Left colon (tissue), 2 donors: ENCODE measurements at places on chromosomes 1 and 21.

DNA sequence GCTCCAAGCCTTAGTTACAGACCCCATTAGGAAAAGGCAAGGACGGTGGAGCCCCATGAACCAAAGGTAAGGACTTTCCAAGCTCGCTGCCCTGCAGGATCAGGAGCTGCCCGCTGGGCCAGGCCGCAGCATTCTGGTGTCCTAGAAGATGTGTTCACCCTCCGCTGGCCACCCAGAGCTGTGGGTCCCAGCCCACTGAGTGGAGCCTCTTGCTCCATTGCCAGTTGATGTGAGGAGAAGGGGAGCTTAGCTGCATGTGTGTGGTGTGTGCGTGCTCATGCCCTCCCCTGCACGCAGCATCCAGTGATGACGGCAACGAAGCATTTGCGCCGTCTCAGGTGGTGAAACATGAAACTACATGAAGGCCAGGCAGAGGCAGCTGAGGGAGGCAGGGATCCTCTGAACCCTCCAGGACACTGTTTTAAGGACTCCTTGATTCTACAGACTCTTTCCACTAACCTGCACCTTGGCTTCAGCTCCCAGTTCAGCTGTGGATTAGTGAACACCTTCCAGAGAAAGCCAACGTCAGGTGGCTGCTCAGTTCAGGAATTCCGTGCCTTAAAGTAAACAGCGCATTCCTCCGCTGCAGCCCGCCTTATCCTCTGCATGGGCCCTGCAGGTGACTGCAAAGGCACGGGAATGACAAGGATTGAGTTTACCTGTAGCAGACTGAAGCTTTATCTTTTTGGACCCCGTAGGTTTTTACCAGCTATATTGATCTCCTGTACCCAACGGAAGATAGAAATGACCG, 48.7 kb downstream of the SMYD2 start:
- DNase-seq, result no peak

- DNase-seq, result no peak
These were observed 64.5 kb downstream of the CD58 start for GRCh38 chr1:116506132-116507004.

DNA sequence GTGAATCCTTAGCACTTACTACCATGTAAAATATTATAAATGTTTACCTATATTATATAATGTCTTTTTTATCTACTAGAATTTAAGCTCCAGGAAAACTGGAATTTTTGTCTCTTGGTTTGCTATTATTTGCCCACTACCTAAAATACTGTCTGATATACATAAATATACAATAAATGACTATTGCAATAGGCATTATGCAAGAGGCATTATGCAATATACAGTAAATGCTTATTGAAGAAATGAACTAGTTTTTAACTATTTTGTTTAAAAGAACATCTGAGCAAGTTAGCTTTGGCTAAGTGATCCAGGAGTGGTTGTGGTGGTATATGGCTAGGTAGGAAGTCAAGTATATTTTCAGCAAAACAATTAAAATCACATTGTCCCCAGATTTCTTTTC, 640.2 kb upstream of the PKN2 start:
- no peak for DNase-seq

DNA sequence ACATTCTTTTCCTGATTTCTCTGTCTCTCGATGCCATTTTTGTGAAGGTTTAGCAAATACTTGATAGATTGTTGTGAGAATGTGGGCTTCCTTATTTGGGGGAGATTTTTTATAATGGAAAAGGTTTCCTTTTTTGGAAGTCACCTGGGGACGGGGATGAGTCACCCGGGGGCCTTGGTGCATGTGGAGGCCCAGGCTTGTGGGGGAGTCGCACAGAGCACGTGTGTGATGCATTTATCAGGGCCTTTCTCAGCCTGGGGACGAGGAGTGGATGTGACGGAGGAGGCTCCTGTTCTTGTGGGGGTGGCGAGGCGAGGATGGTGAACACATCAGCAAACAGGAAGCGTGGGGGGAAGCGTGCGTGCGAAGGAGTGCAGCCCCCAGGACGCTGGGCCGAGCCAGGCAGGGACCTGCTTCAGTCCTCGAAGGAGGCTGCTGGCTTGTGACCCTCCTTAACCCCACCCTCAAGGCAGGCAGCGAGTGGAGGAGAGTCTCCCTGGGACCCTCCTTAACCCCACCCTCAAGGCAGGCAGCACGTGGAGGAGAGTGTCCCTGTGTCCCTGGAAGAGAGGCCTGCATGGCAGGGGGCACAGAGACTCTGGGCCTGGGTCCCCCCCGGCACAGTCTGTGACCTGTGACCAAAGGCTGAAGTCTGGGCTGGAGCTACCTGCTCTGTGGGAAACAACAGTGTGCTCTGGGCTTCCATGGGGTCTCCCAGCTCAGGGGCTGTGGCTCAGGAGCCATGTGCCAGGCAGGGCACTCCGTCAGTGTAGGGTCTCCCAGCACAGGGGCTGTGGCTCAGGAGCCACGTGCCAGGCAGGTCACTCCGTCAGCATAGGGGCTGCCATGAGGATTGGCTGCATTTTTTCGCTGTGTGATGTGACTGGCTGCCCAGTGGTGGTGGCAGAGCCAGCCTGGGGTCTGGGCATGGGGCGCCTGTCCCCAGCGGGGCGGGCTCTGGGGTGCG, 57.2 kb downstream of the AGPAT3 start:
- no peak for DNase-seq

- DNase-seq, result no peak
These were observed 26.3 kb downstream of the WDR4 start for GRCh38 chr21:42852925-42853570.

GRCh38 chr1:203402152-203402551, 51.2 kb upstream of the FMOD start:
- DNase-seq, result no peak

- no peak for DNase-seq
These were observed 10.3 kb downstream of the KDF1 start for GRCh38 chr1:26949926-26950319.

DNA sequence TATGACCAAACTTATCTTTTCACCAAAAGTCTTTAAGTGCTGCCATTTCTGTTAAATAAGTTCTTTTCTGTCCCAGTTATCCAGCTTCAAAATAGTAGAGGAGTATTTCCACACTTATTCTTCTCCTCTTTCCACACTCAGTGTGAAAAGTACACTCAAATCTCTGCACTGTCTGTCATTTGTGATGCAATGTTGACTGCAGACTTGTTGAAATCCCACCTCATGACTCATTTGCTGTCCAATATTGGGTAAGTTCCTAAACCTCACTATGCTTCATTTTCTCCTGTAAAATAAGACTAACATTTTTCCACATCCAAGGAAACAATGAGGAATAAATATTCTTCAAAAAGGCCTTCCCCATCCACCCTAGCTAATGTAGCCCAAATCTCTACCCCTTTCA, 17.5 kb downstream of the LRRIQ3 start:
- DNase-seq, result no peak

- no peak for DNase-seq
These were observed 11.3 kb upstream of the CFAP107 start for GRCh38 chr1:12734651-12735050.

GRCh38 chr1:6446665-6447015, 19.3 kb downstream of the TNFRSF25 start:
- DNase-seq, result no peak

DNA sequence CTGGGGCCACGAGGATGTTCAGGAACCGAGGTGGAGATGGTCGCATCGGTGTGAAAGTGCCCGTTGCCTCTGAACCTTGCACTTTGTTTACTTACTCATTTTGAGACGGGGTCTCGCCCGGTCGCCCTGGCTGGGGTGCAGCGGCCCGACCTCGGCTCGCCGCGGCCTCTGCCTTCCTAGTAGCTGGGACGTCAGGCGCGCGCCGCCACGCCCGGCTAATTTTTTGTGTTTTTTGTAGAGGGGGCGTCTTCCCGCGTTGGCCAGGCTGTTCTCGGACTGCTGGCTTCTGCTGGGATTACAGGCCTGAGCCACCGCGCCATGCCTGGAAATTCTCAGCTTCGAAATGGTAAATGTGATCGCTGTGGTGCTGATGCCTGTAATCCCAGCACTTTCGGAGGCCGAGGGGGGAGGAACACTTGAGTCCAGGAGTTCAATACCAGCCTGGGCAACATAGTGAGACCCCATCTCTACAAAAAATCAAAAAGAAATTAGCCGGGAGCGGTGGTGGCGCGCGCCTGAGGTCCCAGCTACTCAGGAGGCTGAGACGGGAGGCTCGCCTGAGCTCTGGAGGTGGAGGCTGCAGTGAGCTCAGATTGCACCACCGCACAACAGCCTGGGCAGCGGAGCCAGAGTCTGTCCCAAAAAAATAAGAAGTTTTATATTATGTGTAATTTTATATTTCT, 684 bp upstream of the MRPL20 start:
- no peak for DNase-seq

DNA sequence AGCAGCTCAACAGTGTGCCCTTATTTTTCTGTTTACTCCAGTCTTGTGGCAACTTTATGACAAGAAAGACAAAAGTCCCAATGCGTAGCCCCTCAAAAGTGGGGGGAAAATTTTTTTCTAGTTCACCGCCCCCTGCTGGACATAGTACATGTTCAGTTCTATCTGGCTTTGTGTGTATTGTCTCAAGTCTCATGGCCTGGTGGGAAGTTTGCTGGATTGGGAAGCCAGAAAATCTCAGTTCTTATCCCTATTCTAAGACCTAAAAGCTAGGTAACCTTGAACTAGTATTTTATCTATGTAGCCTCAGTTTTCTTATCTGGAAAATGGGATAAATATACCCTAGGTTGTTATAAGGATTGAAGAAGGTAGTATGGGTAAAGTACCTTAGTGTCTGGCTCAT, 55.8 kb upstream of the LDLRAP1 start:
- no peak for DNase-seq

DNA sequence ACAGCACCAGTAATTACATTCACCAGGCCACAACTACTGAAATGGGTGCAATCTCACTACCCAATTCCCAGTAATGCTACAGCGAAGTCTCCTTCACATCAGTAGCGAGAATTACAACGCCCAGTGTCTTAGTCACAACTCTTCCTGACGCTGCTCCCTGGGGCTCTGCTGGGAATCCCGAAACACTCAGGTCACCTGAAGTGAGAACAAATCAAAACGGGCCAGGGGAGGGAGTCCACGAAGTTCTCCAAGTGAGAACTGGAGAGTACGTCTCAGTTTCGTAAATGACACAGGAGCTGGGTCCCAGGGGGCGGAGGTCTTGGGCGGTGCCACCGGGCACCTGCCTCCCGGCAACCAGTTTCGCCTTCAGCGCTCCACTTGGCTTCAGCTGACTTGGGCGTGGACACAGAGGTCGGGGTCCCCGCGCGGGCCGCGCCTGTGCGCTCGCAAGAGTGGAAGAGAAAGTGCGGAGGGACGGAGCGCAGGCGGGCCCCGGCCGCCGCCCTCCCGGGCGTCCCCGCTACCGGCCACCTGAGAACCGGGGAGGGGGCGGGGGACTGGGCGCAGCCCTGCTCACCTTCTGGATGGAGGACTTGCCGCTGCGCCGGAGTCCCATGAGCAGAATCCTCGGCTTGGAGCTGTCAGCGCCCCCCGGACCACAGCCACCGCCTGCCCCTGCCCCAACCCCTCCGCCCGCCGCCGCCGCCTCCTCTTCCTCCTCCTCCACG, 575 bp downstream of the RRAGC start:
- peak; percentile 82 for DNase-seq

- no peak for DNase-seq
These were observed 1.6 kb upstream of the TMCC2 start for GRCh38 chr1:205225901-205226765.

GRCh38 chr1:101136739-101137138, 100.1 kb upstream of the S1PR1 start:
- no peak for DNase-seq

DNA sequence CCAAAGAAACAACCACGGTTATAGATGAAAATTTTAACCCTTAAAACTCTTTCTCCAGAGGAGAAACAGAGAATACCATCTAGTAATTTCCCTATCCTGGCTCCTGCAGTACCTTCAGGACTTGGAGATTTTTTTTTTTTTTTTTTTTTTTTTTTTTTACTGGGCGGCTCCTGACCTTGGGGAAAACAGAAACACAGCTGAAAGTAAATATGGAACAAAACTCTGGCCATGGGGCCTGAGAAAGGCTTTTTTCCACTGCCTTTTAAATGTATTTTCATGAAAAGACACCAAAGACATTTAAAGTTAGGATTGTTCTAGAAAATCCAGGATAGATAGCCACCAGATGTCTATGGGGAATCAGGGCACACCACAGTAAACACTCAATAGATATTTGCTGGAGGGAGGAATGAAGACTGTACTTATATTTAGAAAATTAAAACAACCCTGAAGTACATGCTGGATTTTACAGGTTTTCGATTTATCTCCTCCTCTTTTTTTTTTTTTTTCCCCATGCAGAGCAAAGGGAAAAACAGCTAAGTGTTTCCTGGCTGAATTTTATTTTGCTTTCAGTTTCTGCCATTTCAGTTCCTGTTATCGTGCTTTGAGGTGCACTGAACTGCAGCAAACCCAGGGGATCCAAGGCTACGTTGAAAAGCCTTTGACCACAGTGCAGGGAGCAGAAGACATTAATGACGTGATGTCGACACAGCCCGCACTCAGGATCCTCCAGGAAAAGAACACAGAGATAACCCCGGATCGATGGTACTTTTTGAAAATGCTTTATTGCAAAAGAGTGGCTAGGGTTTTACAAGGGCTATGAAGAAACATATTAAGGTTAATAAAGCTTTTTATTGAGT, 35.7 kb upstream of the CNN3 start:
- peak; percentile 50 for DNase-seq

DNA sequence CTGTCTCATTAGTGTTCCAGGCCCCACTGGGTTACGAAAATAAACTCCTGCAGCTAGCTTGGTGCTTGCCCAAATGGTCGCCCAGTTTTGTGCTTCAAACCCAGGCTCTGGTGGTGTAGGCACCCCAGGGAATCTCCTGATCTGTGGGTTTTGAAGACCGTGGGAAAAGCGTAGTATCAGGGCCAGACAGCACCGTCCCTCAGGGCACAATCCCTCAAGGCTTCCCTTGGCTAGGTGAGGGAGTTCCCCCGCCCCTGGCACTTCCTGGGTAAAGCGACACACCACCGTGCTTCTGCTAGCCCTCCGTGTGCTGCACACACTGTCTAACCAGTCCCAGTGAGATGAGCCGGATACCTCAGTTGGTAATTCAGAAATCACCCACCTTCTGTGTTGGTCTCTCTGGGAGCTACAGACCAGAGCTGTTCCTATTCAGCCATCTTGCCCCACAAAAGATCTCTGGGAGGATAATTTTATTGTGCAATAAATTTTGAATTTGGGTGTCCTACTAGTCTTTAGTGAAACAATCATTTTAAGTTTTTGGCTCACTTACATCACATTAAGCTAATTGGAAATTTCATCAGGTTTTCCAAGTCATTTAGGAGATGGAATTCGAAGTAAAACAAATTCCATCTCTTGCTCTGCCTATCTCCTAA, 9.4 kb upstream of the SLC25A24 start:
- no peak for DNase-seq
